ENCODE measurements at places on chromosomes 11 and 22.

GRCh38 chr11:61717286-61718033 is 35.0 kb upstream of the MYRF start:
- no peak for DNase-seq

GRCh38 chr11:93481279-93481678 is 61.9 kb downstream of the SMCO4 start:
- no peak for DNase-seq

DNA sequence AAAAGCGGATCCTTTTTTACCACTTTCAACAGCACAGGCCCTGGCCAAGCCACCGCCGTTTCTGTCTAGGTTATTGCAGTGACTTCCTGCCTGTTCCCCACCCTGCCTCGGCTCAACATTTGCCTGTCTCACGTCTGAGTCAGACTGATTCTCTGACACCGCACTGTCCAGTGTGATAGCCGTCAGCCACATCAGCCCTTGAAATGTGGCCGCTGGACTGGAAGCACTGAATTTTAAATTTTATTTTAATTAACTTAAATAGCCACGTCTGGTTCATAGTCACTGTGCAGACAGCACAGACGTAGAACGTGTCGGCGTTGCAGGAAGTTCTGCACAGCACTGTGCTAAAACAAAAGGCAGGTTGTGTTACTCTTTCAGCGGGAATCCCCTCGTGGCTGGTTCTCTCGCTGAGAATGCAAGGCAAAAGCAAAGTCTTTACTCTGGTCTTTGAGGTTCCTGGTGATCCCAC is 56.3 kb upstream of the ADSL start:
- DNase-seq = peak; percentile 59

GRCh38 chr11:92455210-92455790 is 230.7 kb downstream of the FAT3 start:
- DNase-seq = no peak

- DNase-seq = no peak
Measured at GRCh38 chr22:39614442-39614841, 43.9 kb downstream of the CACNA1I start.

DNA sequence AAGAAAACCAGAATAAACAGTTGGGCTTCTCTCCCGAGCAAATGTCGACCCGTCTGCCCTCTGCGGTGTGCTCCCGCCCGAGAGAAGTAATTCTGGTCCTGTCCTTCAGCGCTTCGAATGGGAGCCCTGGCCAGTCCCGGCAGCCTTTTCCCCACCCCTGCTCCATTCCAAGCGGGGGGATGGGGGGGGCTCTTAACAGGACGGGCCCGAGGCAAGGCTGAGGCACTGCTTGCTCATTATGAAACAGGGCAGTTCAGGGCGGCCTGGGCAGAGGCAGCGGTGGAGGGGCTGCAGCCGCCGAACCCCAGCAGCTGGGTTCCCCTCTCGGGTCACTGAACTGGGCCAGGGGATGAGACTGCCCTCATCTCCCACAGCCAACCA is 9.1 kb downstream of the BACE1-AS start:
- DNase-seq = no peak

- no peak for DNase-seq
Measured at GRCh38 chr11:117928446-117929141, 608 bp downstream of the TMPRSS13 start.

GRCh38 chr11:123586568-123586967 is 67.9 kb downstream of the SCN3B start:
- no peak for DNase-seq

- DNase-seq = no peak
Measured at GRCh38 chr22:32836280-32837123, 35.0 kb downstream of the TIMP3 start.

DNA sequence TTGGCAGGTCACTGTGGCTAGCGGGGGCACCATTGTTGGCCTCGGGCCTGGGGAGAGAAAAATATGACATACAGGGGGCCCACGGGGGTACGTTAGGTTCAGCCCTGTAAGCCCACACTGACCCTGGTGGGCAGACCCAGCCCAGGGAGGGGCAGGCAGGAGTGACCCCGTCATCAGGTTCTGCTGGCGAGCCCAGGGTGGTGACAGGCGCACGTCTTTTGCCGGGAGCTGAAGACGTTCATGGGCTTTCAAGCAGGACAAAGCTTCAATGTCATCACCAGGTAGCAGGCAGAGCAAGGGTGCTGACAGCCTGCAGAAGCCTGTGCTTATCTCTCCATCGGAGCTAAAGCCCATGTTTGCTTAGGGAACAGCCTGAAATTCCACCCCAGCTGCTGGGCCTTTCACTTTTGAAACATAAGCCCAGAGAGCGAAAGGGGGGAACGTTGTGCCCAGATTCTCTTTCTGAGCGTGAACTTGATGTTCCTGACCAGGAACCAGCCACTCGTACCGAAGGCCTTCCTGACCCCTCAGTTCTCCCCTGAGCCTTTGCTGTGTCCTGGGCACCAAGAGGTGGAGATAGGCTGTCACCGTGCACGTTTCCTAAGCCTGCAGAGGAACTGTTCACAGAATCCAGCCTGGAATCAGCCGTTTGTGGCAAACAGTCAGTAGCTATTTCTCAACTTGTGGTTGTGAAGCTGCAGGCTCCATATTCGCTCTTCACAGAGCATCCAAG is 74.0 kb upstream of the ATXN10 start:
- DNase-seq = no peak

- DNase-seq = no peak
Measured at GRCh38 chr11:58801974-58802545, 42.4 kb downstream of the GLYATL2 start.

DNA sequence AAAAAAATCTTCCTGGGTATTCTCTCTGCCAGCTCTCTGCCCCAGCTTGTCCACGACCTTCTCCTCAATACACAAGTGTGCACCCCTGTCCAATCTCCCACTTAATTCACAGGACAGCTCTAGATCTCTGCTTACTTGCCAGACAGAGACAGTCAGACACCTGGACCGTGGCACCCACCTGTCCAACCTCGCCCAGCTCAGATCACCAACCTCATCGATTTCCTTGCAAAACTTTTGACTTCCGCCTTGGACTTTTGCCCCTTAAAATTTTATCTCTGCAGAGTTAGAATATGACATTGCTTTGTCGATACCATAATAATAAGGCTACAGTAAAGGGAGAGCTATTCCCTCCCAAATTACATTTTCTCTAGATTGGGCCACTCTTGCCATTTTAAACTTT is 10.4 kb downstream of the LMF2 start:
- no peak for DNase-seq

- no peak for DNase-seq
Measured at GRCh38 chr11:574632-575312, 1.5 kb upstream of the PHRF1 start.

DNA sequence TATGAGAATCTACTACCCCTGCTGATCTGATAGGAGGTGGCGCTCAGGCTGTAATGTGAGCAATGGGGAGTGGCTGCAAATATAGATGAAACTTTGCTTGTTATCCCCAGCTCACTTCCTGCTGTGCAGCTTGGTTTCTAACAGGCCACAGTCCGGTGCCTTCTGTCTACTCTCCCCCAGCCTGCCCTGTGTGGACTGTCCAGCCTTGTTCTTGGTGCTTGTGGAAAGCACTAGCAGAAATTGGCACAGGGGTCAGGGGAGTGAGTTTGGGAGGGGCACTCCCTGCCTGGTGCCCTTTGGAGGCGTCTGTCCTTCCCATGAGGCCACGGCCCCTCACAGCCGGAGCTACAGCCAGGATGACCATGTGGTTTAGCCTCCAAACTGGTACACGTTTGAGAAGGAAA is 14.3 kb downstream of the MOV10L1 start:
- DNase-seq = no peak

- no peak for DNase-seq
Measured at GRCh38 chr11:92644595-92645445, 324.6 kb upstream of the MTNR1B start.

- no peak for DNase-seq
Measured at GRCh38 chr22:35697142-35697541, 20.5 kb upstream of the APOL5 start.

DNA sequence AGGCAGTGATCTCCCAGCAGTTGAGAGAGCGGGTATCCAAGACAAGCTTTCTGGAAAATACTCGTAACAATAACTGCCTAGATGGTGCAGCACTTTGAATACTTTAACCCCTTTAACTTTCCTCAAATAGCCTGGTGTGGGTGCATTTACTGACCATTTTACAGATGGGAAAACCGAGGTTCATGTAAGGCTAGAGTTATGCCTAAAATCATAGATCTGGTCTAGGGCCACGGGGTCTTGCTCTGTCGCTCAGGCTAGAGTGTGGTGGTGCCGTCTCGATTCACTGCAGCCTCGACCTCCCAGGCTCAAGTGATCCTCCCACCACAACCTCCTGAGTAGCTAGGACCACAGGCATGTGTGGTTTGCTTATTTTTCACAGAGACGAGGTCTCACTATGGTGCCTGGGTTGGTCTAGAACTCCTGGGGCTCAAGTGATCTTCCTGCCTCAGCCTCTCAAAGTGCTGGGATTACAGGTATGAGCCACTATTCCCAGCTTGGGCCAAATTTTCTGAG is 269.2 kb upstream of the SYN3 start:
- no peak for DNase-seq

DNA sequence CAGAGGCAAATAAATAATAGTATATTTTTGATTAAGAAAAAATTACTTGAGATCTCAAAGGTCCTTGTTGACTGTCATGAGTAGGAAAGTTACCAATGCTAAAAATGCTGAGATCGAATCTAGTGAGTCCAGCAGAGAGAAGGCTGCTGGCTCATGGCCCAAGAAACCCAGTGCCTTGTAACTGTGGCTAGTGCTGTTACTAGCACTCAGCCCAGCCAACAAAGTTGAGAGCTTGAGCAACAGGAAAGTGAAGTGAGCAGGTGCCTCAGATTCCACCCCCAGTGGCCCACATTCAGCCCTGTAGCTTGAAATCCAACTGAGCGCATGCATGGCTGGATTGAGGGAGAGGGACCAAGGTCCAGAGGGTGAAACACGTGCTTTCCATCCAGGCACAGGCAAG is 398.2 kb downstream of the SHANK2 start:
- no peak for DNase-seq

- DNase-seq = no peak
Measured at GRCh38 chr11:10594407-10594806, 25.9 kb upstream of the LYVE1 start.

GRCh38 chr22:47444746-47445065 is 682.3 kb downstream of the TBC1D22A start:
- no peak for DNase-seq

DNA sequence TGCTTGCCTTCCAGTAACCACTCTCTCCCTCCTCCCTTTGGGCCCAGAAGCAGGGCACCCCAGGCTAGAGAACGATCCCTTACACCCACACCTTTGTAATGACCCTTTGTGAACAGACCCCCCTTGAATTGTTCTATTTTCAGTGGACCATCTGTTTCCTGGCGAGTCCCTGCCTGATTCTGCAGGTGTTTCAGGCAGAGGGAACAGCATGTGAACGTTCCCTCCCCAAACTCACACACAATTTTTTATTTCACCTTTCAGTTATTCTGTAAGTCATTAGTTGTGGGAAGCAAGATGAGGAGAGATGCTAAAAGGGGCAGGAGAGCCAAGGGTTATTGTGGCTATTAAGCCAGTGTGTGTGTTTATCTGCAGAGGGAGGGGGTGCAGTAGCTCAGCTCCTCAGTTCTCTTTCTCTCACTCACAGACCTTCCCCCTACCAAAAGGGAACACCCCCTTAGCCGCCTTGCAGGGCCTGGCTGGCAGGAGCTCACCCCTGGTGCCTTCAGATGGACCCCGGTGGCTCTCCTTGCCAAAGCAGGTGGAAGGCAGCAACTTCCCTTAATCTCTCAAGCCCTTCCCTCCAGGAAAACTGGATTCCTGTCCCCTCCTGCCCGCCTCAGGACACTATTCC is 64.8 kb upstream of the SPON1 start:
- DNase-seq = no peak

GRCh38 chr11:80315200-80315599 is 874.4 kb upstream of the TENM4 start:
- no peak for DNase-seq

- no peak for DNase-seq
Measured at GRCh38 chr22:31036671-31037550, 44.2 kb upstream of the SMTN start.

GRCh38 chr11:36364551-36365325 is 68.7 kb downstream of the PRR5L start:
- no peak for DNase-seq

DNA sequence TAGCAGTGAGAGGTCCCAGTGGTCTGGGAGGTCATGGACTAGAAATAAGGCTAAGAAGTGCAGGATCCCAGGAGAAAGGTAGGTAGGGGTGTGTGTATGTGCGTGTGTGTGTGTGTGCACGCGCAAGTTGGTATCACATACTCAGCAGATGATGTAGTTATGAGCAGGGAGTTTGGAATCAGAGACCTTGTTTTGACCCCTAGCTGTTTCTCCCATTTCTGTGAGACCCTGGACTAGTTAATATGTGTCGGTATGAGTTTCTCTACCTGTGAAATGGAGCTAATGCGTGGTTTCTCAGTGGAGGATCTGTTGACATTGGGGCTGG is 1.3 kb downstream of the SERPING1 start:
- no peak for DNase-seq

- DNase-seq = no peak
Measured at GRCh38 chr11:90512846-90513245, 290.0 kb upstream of the CHORDC1 start.

DNA sequence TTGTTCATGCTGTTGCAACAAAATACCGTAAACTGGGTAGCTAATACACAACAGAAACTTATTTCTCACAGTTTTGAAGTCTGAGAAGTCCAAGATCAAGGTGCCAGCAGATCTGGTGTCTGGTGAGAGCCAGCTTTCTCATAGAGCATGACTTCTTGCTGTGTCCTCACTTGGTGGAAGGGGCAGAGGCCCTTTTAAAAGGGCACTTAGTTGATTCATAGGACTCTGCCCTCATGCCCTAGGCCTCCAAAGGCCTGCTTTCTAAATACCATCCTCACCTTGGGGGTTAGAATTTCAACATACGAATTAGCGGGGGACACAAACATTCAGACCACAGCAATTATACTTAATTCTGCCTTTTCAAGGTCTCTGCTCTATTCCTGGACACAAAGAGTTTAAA is 52.3 kb upstream of the FDX1 start:
- DNase-seq = no peak

GRCh38 chr11:134333312-134333711 is 1.5 kb downstream of the GLB1L2 start:
- no peak for DNase-seq

GRCh38 chr11:68340784-68341556 is 28.6 kb downstream of the LRP5 start:
- no peak for DNase-seq

DNA sequence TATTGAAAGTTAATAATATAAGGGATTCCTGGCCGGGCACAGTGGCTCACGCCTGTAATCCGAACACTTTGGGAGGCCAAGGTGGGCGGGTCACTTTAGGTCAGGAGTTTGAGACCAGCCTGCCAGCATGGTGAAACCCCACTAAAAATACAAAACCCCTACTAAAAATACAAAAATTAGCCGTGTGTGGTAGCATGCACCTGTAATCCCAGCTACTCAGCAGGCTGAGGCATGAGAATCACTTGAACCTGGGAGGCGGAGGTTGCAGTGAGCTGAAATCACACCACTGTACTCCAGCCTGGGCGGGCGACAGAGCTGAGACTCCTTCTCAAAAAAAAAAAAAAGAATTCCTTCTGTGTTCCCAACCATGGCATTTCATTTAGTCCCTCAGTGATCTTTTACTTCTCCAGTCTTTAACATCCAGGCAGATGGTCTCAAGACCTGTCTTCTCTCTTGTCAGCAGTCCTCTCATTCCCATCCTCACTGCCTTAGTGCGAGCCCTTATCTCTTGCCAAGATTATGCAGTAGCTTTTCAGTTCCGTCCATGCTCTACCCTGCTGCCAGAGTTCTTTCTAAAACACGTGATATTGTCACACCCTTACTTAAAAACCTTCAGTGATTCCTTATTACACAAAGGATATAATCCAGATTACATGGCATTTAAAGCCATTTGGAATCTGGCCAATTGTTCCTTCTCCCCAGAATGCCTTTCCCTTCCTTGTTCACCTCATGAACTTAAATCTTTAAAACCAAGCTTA is 17.9 kb downstream of the RTN3 start:
- no peak for DNase-seq
